NCI-H2029 treated with DMSO at 0.1 percent for 48 hours (cell line): ENCODE measurements at places on chromosomes 7 and 10.

DNA sequence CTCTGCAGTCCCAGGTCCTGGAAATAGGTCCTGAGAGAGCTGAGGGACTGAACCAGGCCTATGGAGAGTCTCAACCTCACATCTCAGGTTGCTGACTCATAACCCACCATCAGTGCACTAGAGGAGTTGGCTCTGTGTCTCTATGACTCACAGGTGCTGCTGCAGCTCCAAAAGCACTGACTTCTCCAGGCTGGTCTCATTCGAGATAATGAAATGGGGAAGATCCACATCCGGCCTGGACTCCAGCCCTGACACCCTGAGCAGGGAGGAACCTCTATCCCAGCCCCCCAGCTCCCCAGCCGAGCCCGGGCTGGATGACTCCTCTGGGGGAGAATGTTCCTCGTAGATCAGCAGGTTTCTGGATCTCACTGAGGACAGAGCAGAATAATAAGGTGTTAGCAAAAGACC, 35.5 kb upstream of the DGKI start:
- no peak for DNase-seq

DNA sequence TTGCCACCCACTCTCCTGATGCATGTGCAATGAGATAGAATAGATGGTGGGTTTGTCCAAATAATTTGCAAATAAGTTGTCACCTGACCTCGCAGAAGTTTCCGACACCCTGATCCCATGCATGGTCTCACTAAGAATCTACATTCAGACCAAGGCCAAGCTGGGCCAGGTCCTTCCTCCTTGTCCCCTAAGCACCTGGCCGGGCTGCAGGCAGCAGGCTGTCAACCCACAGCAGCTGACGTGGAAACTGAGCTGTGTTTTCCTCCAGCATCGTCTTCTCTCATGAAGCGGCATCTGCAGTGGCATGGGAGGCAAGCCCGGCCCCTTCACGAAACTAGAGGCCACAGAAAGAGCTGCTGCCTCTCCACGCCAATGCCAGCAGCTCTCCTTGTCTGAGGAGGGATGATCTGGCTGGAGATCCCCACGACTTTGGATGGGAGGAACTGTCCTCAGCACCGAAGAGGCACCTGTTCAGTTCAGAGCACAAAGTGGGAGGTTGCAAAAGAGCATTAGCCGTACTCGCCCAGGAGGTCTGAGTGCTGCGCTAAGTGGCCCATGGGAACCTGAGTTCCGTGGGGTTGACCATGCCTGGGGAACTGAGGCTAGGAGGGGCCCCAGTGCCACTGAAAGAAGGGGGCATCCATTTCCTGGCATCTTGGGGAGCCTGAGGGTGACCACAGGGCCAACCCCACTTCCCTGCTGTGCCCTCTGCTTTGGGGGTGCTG, 110.5 kb upstream of the INSIG1 start:
- DNase-seq: no peak

- no peak for DNase-seq
Observed at GRCh38 chr7:112257073-112257472, 50.6 kb downstream of the ZNF277 start.

DNA sequence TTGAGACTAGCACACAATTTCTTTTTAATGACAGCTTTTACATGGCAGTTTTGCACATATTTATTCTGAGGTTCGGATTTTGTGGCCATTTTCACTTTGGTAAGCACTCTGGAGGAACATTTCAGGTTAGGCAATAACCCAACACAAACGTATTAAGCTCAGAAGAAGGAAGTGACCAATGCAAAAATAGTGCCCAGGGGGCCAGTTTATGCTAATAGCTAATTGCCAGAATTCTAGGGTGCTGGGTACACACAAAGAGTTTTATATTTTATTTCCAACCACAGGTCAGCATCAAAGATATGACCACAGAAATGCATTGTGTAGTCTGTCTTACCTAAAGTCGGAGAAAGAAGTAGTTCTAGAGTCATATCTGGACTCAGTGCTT, 8.4 kb upstream of the AGR2 start:
- DNase-seq: peak; percentile 19

GRCh38 chr10:84270708-84271107, 25.9 kb downstream of the RGR start:
- DNase-seq: peak; percentile 78

DNA sequence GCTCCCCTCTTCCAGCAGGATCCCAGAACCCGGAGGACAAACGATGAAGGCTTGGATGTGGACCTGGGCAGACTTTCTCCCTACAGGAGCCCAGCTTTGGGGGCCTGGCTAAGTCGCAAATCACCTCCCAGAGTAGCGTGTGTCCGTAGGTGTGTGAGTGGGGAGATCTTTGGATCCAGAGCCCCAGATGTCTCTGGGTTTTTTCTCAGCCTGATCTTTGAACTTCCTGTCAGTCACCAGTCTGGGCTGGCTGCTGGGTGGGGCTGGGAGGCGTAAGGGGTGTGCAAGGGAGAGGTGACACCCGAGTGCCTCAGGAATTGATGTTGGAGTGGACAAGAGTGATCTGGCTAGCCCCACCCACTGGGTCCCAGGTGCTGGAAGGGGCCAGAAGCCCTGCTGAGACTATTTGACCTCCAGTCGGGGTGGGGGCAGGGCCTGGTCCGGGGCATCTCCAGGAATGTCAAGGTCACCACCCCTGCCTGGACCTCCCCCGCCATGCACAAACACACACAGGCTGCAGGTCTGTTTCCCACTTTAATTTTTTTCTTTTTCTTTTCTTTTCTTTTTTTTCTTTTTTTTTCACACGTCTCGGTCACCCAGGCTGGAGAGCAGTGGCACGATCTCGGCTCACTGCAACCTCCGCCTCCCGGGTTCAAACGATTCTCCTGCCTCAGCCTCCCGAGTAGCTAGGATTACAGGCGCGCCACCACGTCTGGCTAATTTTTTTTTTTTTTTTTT, at the start of gene MOGAT3:
TSS of gene MOGAT3 (minus strand) at position 175 of the 738 bp plus-strand sequence. CDS start 182 bp downstream, outside the sequence.
- DNase-seq: no peak

GRCh38 chr7:29812185-29812876, 6.0 kb downstream of the WIPF3 start:
- DNase-seq: peak; percentile 15

DNA sequence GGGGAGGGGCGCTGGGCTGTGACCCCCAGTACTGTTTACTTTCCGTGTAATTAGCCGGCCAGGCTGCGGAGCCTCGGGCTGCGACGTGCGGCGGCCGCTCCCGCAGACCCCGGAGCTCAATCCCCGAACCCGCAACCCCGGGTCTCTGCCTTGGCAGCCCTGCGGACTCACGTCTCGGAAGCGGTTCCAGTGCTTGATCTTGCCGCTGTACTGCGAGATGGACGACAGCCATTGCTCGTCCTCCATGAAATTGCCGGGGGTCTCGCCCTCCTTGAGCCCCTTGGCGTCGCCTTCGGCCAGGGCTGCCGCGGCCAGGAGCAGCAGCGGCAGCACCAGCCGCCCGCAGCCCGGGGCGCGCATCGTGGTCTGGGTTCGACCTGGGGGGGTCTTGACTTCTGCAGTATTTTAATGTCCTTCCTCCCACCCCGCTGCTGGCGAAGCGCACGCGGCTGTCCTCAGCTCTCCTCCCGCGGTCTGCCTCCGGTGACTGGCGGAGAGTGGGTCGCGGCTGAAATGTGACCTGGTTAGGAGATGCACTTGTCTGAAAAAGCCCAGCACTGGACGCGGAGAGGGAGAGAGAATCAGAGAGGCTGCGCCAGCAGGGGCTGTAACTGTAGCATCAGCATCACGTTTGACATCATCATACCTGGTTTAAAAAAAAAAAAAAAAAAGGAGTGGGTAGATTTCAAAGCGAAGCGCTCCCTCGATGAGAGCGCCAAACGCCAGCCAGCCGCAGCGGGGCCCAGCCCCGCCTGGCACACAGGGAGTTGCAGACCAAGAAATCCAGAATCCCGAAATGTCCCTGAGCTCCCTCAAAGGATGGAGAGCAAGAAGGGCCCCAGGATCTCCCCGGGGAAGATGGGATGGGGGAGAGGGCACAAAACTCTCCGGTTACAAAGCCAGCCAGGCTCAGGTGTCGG, at the start of gene SPOCK2:
TSS of gene SPOCK2 (minus strand) at position 583 of the 920 bp plus-strand sequence. CDS start at position 360, 223 bp downstream.
- DNase-seq: no peak

DNA sequence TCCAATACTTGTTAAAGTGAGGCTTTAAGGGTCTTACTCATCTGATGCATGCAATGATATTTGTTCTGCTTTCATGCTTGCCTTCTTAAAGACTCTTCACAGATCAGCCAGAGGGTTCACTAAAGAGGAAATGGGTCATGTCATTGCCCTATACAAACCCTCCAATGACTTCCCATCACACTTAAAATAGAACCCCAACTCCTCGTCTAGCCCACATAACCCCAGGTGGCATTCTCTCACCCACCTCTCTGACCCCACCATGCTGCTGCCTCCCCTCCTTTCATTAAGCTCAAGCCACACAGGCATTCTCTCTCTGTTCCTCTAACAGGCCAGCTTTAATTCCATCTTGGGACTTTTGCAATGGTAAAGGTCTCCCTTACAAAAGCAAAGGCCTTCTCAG, 253.6 kb downstream of the GRID1 start:
- DNase-seq: no peak

DNA sequence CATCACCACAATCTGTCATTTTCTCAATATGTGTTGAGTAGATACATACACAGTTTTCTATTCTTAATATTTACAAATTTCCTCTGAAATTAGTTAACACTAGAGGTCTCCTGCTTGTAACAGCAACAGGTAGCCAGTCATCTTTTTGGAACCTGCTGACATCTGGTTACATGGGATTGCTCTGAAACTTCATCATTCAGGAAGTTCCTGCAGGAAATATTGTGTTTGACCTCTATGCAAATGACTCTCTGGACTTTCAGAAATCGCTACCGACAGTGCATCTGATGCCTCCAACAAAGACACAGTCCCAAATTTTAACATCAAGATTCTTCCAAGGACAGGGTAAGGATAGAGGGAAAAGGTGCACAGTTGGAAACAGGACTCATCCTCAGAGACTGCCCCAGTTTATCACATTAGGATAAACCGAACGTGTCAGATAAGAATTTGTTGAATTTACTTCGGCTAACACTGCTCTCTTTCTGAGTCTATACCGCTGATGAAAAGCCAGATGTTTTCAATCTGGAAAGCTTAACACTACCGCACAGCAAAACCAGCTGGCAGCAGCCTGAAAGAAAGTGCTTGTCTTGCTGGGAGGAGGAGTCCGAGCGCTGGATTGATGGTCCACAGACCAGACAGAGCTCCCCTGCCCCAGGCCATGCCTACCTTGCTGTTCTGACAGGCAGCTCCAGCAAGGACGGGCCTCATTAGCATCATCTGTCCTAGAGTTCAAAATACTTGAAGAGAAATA, 633.4 kb downstream of the PARD3 start:
- no peak for DNase-seq

DNA sequence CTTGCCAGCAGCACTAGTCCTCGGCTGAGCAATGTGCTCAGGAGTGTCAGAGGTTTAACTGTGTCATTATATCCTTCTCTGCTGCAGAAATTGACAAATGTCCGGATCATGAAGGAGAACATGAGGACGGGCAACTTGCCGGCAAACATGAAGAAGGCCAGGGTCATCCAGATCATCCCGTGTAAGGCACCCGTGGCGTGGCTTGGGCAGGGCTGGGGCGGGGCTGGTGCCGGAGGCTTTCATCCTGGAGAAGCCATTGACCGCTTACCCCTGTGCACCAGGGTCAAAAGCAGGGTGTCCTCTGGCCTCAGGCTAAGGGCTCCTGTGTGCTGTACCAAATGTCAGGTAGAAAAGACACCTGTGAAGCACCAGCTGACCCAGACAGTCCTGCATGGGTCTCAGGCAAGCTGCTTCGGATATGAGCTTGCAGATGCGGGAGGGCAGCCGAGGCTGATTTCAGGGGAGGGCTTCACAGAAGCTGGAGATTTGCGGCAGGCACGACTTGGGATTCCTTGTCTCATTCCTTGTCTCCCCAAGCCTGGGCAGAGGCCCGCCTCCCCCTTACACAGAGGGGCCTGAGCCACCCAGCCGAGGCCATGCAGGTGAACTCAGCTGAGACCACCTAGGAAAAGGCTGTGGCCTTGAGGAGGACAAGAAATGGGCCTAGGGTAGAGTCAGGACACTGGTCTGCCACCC, 55.4 kb downstream of the MKI67 start:
- no peak for DNase-seq

DNA sequence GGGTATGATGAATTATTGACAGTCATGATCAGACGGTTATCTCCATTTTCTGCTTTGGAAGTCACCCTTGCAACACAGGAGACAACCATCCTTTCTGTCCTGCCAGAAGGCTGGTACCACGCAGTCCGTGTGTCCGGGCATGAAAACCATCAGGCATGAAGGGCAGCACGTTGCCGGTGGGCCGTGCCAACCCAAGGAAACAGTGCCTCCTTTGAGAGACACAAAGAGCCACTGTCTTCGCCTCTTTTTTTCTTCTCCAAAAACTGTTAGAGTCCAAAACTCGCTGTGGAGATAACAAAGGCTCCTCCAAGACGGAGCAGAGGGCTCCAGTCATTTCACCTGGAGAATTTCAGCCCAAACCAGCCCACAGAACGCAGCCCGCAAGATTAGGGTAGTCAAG, 60.4 kb upstream of the ARHGAP21 start:
- no peak for DNase-seq

- no peak for DNase-seq
Observed at GRCh38 chr7:140581411-140581810, 59.2 kb downstream of the DENND2A start.

DNA sequence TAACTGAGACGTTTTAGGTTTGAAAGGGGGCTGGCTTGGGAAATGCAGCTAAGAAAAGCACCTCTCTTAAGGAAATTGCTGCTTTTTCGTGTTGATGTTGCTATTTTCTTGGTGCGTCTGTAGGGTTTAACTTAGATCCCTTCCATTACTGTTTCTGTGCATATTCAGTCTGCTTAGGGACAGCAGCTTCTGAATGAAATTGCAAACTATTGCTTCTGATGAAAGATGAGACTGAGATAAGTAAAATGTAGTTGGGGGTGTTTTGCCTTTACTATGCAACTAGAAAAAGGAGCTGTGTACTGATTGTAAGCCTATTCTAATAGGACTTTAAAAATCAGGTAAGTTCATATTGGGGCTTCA, 772 bp downstream of the HDAC9 start:
- no peak for DNase-seq

GRCh38 chr10:132606536-132607316, 69.1 kb downstream of the INPP5A start:
- DNase-seq: no peak

DNA sequence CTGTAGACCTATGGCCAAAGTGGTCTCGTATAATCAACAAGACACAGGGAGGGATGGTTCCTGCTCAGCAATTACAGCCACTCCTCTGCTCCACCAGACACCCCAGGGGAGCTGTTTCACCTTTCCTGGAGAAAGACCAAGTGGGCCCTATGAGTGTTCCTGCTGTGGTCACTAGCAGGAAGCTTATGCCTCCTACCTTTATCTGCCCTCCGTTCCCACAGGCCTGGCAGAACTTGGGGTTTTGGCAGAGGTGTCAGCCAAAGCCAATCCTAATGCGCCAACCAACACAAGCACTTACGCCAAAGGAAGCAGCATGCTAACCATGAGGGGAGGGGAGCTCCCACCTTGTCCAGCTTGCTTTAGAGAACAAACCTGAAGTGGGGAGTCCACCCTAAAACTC, 31.2 kb downstream of the XPNPEP1 start:
- DNase-seq: no peak

GRCh38 chr10:15624401-15625196, 95.1 kb downstream of the ITGA8 start:
- DNase-seq: no peak

DNA sequence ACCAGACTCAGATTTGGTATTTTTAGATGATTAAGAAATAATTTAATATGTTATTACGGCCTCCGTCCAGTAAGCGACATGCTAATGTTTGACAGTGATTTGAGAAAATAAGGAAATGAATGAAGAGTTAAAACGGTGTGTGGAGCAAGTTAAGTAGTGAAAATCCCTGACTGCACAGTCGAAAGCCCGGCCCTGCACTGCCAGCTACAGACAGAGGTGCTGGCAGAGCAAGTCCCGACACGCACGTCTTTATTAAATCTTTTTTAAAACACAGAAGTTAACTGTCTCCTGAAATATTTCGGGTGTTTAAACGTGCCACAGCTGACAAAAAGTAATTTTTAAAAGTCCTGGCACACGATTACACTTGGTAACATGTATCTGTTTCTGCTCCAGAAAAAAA, 293.4 kb upstream of the RNF32 start:
- no peak for DNase-seq
